ENCODE measurements at places on chromosomes 3 and 15.

DNA sequence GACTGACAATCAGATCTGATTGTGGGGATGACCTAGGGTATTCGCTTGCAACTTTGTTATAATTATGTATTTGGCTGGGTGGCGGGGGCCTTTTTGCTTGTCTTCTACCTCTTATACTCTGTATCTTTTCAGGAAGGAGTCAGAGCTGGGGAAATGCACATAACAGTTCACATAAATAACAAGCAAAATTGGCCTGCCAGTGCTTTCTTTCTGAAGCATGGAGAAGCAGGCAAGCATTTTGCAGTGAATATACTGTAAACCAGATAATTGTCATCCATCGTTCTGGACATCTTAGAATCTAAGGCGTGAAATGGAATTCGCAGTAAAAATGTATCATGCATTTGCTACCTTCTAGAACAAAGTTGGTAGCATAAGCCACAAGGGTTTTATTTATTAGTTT is 227.6 kb downstream of the CLSTN2 start:
- no peak for DNase-seq

DNA sequence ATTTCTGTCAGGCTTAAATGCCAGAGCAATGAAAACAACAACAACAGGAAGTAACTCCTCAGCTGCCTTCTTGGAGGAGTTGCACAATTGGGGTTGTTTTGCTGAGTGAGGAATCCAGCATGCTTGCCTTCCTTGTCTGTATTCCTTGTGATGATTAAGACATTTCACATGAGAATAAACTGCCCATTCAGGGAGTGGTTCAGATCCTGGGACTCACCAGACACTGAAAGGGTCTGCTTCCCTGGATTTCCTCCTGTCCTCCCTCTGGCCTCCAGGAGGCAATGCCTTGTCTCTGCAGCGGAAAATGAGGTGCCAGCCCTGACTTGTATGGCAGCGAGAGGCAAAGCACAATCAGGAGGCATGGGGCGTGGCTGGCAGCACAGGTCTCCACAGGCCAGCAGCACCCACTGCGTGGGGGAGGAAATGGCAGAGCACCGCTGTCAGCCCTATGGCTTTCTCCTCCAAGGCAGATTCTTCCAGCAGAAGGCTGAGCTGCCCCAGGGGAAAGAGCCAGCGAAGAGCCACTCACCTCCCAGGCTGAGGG is 41.5 kb downstream of the RBP2 start:
- DNase-seq, result no peak

DNA sequence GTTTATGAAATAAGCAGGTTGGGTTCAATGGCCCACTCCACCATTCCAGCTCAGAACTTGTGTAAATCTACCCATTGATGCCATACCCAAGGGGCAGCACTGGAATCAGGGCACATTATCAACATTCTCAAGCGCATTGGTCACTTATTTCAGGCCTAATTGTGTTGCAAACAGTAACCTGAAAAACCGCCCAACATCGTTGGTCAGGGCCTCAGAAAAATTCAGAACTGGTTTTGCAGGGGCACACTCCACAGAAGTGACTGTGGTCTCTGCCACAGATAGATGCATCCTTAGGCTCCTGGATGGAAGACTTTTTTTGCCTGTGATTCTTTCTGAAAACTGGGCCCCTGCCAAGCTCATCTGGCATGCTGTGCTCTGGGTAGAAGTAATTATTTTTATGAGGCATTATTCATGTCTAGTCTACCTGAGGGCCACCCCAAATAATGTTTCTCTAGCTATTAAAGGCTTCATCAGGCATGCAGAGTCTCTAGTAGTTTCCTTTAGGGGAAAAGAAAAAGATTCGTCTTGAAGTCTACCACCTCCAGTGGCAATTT is 21.7 kb upstream of the LRTM1 start:
- DNase-seq, result no peak

- DNase-seq, result no peak
Observed at GRCh38 chr3:131735116-131735515, 232.3 kb upstream of the MRPL3 start.

- no peak for DNase-seq
Observed at GRCh38 chr3:69951616-69952015, 47.9 kb upstream of the SAMMSON start.
